Suppressor macrophage treated with lipopolysaccharide for 4 hours (primary cell): ENCODE measurements at places on chromosomes 5 and 9.

DNA sequence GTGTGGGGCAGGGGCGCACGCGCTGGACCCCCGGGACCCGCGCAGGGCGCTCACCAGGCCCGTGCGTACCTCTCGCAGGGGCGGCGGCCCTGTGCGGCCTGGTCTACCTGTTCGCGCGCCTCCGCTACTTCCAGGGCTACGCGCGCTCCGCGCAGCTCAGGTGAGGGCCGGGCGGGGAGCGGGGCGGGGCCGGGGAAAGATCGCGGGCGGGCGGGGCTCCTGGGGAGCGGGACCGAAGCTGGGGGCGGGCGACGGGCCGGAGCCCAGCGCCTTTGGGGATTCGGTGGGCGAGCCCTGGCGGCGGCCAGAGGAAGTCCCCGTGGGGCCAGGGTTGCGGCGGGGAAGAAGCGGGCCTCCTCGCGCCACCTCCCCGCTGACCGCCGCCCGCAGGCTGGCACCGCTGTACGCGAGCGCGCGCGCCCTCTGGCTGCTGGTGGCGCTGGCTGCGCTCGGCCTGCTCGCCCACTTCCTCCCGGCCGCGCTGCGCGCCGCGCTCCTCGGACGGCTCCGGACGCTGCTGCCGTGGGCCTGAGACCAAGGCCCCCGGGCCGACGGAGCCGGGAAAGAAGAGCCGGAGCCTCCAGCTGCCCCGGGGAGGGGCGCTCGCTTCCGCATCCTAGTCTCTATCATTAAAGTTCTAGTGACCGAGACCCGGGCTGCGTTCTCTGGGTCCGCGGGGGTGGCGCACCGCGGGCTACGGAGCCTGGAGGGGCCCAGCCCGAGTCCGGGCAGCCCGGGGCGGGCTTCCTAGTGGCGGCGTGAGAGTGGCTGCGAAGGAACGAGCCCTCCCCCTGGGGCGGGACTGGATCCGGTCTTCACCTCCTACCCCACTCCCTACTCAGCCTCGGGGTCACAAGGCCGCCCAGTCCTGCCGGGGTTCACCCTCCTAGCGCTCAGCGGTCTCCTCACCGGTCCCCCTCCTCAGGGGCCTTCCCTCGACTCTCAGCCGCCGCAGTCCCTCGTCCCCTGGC is 2.4 kb downstream of the LTC4S start:
- DNase-seq = peak; percentile 93

- DNase-seq = no peak
These were observed 45.1 kb upstream of the TRIO start for GRCh38 chr5:14097998-14098471.

GRCh38 chr9:113428062-113428615 is 17.6 kb downstream of the C9orf43 start:
- DNase-seq = no peak

GRCh38 chr5:124410539-124411488 is 335.6 kb downstream of the ZNF608 start:
- DNase-seq = no peak
